Panc1 (cell line): ENCODE measurements at places on chromosomes 16 and 17.

- DNase-seq = no peak
Measured at GRCh38 chr17:58172369-58173071, 5.7 kb downstream of the OR4D2 start.

- DNase-seq = no peak
Measured at GRCh38 chr17:82648742-82649331, 593 bp upstream of the WDR45B start.

GRCh38 chr16:50167556-50167955 is 14.4 kb downstream of the TENT4B start:
- no peak for DNase-seq

DNA sequence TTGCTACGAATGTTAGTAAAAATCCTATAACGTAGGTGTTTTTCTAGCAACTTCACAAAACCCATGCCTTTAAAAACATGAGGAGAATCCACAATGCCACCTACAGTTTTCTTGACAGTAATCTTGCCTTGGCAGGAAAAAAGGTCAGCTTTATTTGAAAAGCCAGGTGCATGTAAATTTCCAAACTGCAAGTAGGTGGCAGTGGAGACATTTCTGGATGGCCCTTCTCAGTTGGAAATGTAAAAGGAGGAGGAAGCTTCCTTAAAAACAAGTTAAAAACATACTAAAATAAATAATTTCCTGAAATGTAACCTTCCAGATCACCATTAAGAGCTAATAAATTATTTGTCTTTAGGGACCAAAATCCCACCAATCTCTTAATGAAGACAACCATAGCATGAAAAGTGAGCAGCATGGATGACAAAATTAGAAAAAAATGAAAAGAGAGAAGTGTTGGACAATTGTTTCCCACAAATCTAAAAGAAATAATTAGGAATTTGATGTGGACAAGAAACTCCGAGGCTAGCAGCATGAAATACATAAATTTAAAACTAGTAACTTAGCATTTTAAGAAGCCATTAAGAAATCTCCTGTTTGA is 152.2 kb downstream of the SNX11 start:
- DNase-seq = no peak

GRCh38 chr17:81867991-81868673 is 3.0 kb downstream of the ARHGDIA start:
- no peak for DNase-seq

DNA sequence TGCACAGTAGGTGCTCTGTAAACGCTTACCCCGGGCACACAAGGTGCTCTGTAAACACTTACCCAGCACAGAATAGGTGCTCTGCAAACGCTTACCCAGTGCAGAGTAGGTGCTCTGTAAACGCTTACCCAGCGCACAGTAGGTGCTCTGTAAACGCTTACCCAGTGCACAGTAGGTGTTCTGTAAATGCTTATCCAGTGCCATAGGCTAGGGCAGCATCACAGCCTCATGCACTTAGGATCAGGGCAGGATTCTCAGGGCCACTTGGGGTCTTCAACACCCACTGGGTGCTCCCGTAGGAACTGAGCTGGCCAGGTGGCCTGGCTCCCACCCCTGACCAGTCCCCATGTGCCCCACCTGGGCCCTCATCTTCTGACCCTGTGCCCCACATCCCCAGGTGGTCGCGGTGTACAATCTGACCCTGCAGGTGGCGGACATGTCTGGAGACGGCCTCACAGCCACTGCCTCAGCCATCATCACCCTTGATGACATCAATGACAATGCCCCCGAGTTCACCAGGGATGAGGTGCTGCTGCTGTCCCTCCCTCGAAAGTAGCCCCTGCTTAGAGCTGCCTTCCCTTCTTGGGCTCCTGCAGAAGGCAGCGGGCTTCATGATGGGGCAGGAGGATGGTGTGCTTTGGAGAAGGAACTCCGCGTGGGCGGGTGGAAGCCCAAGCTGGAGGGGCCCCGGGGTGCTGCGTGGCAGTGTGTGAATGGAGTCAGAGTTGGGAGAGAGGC is 13.1 kb downstream of the SLC22A31 start:
- DNase-seq = no peak

DNA sequence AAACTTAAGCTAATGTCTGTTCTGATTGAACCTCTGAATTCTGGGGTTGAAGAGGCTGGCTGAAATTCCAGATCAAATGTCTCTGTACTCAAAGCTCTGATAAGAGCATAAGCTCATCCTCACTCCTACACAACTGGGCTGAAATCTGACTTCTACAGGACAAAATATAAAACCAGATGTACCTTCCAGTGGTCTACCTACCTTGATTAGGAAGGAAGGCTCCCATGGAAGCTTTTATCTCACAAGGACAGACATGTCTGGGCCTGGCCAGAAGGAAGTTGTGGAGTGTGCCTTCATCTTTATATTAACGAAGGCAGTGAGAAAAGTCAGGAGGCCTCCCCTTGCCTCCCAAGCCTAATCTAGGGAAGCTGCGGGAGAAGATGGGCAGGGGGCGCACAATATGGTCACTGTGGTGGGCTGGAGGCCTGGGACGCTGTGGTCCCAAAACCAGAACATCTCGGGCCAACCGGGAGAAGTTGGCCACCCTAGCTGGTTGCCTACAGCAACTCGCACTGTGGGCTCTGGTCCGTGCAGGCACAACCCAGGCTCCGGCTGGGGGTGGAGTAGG is 55.6 kb upstream of the LRRC37A3 start:
- no peak for DNase-seq

DNA sequence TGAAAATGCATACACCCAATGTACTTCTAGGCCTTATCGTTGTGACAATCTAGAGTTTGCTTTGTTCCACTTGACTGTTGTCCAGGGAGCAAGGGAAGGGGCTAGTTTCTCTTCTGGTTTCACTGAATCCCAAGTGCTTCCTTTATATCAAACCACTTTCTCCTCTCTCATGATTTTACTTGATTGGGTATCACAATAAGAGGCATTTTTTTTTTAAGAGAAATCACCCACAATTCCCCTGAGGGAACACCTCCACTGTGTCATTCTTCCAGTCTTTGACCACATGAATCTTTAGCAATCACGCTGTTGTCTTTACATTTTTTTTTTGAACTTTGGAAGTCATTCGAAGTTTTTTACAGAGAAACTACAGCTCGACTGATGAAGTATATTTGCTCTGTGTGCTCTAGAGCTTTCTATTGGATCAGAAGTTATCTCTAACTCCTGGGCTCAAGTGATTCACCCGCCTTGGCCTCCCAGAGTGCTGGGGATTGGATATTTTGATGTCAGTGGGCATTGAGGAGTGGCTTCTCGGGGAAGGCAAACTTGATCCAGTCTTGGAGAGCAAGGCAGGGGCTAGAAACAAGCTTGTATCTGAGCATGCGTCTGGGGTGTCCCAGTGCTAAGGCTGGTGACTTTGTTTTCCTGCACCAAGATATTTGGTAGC is 3.0 kb downstream of the CDH1 start:
- no peak for DNase-seq

DNA sequence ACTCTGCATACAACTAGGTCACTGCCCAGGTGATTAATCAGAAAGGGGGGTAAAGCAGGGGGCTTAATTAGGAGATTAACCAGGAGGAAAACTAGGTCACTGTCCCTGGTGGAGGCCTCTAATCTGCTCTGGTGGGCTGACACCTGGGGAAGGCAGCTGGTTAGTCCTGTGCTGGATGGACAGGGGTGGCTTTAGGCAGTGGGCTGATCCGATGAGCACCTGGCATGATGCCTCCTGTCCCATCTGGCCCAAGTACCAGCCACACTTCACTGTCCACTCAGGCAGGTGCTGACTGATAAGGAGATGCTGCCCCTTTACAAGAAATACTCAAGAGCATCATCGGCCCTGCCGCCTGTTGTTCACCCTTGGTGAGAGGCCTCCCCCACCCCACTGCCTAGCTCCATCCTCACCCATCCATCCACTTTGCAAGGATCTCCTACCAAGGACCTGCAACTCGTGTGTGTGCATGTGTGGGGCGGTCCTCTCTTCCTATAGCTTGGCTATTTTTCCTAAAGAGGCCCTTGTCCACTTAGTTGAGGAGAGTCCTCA is 13.8 kb upstream of the RCVRN start:
- DNase-seq = no peak

DNA sequence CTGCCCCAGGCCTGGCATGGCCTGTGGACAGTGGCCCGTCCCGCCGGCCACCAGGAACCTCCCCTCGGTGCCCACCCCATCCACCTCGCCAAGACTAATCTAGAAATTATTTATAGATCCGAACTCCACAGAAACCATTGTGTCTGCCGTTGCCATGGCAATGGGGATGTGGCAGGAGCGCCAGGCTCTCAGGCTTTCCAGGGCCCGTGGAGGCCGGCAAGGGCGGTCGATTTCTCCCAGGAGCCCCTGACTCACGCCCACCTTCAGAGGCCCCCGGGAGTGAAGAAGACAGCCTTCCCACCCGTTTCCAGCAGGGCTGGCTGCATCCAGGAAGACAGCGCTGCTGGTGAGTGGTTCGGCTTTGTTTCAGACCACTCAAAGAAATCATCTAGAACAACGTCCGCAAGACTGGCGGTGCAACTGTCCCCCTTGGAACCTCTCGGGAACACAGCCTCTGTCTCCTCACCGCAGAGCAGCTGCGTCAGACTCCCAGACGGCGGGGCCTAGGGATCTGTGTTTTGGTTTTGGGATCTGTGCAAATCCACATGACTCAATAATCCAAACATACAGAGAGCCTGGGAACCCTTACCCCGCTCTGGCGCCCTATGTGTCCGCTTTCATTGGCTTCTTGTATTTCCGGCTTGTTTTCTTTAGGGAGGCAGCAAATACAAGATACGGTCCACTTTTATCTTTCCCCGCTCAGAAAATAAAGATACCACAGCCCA is 48.5 kb upstream of the ZCCHC14 start:
- no peak for DNase-seq

DNA sequence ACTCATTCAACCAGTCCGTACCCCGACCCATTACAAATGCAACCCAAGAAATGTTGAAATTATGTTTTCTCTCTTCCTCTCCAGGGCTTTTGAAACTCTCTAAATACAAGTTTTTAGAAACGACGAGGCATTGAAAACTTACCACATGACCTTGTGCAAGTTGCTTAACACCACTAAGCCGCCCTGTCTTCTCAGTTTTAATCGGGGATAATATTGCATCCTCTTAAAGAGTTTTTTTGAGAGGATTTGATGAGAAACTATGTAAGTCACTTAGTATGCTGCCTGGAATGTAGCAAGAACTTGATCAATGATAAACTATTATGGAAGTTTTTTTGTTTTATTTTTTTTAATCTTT is 149.0 kb upstream of the FAM20A start:
- no peak for DNase-seq

- DNase-seq = no peak
Measured at GRCh38 chr16:3458278-3458851, 14.9 kb downstream of the NAA60 start.

DNA sequence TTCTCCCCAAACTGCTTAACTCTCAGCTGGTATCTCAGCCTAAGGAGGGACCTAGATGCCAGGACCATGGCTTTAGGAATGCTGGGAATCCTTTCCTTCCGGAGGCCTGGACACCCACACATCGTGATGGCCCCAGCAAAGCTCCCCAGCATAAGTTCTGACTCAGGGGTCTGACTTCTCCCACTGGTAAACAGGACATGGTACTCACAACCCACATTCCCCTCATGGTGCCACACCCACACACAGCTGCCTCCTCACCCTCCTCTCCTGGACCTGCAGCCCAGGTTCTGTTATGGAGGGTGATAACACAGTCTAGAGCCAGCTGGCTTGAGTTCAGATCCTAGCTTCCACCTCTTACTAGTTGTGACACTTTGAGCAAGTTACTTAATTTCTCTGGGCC is 719 bp upstream of the RNF227 start:
- no peak for DNase-seq

DNA sequence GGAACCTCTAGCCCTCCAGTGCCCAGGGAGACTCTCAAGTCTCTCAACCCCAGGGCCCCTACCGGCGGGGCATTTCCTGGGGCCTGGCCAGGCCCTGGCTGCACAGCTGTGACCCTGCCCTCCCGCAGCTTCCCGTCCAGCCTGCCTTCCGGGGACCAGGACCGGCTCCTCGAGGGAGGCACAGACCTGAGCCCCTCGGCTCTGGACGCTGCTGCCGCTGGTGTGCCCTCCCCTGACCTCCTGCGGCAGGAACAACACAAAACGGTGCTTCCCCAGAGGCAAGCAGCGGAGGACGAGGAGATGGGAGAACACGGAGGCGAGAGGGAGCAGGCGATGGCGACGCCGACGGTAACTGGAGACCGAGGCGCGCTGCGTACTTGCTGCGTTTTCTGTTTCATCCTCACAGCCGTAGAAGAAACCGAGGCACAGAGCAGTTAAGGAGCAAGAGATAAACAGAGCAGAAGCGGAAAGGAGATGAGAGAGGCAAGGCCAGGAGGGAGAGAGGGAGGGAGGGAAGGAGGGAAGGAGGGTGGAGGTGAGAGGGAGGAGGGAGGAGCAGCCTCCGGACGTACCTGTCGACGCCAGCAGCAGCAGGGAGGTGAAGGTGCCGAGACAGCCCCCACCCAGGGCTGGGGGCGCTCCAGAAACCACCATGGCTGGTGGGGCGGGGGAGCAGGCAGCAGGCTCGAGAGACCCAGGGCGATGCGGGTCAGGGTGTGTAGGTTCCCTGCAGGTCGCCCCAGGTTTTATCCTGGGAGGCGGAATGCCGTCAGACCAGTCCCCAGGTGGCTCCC is at the start of gene PRSS22:
Gene PRSS22 (minus strand): TSS at position 720 of the 794 bp plus-strand sequence. CDS start 66 bp downstream, at position 654.
- DNase-seq = no peak

DNA sequence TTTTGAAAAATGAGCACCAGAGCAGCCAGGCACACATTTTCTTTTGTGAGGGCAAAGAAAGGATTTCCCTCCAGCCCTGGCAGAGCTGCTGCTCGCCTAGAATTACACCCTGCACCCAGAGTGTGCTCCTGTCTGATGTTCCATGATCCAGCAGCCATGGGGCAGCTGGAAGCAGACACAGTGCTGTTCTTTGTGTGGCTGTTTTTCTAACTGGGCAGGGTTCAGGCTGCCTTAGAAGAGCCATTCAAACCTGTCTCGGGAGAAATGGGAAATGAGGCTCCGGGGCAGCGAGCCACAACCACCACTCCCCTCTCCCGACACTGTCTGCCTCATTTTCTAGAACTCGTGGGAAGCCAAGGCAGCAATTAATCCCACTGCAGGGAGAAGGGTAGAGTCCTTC is 28.9 kb downstream of the LITAF start:
- DNase-seq = no peak

GRCh38 chr17:64024781-64025731 is 4.6 kb upstream of the ICAM2 start:
- no peak for DNase-seq

- DNase-seq = no peak
Measured at GRCh38 chr17:75489511-75489955, 25.8 kb downstream of the CASKIN2 start.

- no peak for DNase-seq
Measured at GRCh38 chr17:18267927-18268711, 7.7 kb downstream of the MIEF2 start.

DNA sequence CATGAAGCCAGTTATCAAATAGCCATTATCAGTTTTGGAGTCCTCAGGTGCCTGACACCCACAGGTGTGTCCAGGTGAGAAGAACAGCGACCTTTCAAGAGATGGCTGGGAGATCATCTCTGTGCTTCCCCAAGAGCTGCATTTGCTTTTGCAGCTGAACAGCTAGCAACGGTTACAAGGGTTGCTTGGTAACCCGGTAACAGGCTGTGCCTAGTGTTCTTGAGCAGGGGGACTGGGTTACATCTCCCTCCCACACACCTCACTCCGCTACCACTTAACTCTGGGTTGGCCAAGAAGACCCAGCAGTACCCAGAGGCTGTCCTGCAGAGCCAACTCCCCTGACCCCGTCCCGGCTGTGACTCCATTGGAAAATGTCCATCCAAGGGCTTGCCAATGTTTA is 147.0 kb downstream of the SLC39A11 start:
- DNase-seq = no peak
